ENCODE measurements at places on chromosomes 3 and 15.

DNA sequence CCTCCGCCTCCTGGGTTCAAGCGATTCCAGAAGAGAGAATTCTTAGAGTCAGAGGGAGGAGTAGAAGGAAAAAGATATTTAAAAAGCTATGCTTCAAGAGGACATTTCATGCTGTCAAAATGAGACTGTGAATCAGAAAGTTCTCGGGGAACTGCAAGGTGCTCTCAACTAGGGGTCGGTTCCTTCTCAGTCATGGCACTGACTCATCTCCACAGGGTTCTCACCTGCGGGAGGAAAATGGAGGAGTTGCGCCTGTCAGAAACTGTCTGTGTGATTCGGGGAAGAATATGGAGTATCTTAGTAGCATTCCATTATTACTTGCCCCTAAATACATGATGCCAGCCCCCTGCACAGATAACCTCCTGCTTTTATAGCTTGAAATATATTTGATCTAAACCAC lies 47.4 kb downstream of the APH1B start:
- no peak for DNase-seq

GRCh38 chr3:62793946-62794345 lies 81.3 kb downstream of the CADPS start:
- no peak for DNase-seq

DNA sequence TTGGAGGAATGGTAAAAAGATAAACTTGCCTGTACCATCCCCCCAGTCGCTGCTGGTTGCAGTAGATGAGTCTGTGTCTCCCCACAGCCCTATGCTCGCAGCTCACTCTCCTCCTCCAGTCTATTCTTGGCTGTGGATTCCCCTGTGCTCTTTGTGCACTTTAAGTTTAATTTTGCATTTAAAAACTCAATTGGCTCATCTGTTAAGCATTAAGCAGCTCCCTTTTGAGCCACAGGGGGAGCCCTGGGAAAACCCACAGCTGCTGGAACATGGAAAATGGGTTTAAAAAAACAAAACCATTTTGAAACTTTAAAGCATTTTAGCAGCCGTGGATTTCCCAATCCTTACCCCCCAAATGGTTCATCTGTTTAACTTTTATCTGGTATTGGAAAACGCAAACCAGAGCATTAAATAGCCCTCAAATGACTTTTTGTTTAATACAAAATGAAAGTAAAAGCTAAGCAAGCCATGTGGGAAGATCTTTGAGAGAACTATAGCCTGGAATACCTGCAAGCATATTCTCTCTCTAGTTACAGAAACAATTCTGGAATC lies 536.9 kb downstream of the ZIC1 start:
- DNase-seq: no peak

DNA sequence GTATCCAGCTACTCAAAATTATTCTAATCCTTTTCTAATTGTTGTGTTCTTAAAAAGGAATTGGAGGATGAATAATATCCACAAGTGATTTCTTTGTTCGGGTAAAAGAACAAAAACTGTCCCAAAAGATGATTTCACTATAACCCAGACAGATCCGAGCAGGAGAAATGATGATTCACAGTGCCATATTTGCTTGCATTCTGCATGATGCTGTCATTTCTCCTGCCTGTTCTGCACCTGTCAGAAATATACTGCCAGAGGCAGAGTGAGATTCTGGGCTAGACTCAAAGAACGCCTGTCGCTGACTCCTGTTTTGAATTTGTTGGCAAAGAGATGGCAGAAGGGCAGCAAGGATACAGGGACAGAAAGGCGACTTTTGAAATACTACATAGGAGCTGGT lies 34.7 kb upstream of the SLC24A5 start:
- no peak for DNase-seq

- DNase-seq: no peak
Measured at GRCh38 chr3:7733933-7734332, 767.7 kb upstream of the LMCD1 start.

DNA sequence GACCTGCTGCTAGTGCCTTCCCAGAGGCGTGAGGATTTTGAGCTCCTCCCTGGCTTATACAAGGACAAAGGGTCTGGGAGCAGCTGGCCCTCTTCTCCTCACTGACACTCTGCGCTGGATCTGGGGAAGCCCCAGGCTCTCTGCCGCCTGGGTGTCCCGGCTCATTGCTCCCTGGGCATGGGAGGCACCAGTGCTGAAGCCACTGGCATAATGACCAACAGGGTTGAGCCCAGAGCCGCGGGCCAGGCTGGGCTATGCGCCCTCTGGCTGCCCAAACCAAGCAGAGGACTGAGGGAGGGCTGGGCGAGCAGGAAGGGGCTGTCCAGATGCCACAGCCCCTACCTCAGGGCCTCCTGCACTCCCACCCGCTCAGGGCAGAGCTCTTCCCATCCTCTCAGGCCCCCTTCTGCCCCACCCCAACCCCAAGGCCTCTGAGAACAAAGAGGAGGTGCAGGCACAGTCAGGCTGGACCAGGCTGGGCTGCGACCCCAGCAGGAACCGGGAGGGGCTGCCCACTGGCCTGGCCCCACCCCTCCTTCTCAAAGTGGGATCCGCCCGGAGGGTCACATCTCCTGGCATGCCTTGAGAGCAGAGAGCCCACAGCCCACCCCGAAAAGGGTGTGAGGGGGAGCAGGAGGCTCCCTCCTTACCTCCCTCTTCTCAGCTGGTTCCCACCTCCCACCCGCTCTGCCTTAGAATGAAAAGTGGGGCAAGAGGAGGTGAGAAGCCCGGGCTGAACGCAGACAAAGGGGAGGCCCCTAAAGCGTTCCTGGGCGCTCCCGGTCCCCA lies 1.6 kb downstream of the LINGO1 start:
- DNase-seq: no peak

GRCh38 chr3:135532021-135532420 lies 433.5 kb upstream of the PPP2R3A start:
- no peak for DNase-seq

DNA sequence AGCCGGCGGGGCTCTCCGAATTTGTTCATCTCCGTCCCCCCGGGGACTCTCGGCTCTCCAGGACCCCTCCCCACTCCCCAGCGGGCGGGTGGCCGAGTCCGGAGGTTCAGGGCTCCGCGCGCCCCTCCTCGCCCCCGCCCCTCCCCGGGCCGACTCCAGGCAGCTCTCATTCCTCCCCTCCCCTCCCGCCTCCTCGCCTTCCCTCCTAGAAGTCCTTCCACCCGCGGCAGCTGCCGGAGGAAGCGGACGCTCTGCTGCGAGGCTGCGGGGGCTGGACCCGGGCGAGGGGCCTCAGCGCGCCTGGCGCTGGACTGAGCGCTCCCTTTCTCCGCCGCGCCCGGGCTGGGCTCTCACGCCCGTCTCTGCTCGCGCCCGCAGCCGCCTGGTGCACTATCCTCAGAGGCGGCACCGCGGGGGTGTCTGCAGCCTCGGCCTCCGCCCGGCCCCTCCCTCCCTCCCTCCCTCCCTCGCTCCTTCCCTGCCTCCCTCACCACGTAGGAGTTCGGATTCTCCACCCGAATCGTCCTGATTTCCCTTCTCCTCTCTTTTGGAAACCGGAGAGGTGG lies at the start of gene ROBO2:
TSS of gene ROBO2 (plus strand) at position 494 of the 566 bp plus-strand sequence. CDS start 687 bp downstream, outside the sequence.
- no peak for DNase-seq

- DNase-seq: no peak
Measured at GRCh38 chr15:100307241-100308212, 34.2 kb downstream of the ADAMTS17 start.

- no peak for DNase-seq
Measured at GRCh38 chr15:60441331-60441730, 37.6 kb downstream of the ICE2 start.

DNA sequence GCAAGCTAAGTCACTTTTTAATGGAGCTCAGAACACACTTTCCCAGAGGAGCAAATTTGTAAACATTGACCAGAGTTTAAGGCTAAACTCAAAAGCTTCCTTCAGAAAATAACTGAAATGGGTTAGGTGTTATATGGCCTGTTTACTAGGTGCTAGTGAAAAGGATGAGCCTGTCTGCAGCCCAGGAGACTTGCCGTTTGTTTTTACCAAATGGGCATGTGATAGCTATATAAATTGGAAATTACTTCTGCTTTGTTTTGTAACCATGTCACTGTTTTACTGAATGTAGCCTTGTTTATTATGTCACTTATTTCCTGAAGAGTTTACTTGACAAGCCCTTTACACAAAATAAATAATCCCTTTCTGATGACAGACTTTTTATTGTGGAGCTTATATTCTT lies 109.4 kb upstream of the THSD4 start:
- no peak for DNase-seq

DNA sequence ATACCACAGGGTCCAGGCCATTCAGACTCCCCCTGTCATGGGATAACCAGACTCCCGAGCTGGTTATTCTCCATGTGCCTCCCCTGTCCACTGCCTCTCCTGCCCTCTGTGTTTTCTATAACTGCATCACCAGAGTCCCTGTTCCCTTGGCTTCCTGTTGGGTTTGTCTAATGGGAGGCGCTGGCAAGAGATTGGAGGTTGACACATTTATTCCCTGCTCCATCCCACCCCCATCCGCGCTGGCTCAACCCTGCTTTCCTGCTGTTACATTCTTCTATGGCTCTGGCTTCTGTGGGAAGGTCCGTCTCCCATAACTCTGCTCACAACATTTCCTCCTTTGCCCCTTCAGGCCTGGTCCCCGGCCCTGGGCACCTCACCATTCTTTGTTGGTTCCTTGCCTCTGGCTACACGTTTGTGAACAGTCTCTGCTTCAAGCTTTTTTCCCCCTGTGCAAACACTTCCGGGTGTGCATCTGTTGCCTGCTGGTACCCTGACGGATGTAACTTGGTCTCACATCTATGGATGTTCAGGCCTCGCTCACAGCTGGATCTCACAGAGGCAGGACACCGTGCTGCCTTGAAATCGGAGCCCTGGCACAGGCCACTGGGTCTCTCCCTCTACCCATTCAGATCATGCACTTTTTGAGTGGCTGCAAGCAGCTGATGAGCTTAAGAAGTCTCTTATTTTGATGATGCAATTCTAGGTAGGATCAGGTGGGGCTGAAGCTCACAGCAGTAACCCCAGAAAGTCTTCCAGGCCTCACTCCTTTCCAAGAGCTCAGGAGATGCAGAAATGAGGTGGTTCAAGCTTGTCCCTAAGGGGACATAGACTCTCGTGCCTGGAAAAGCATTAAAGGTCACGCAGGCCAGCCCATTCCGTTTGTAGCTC lies 68.6 kb upstream of the ATP13A3 start:
- DNase-seq: no peak

GRCh38 chr3:111045564-111045963 lies 26.1 kb upstream of the NECTIN3 start:
- DNase-seq: no peak

- DNase-seq: no peak
Measured at GRCh38 chr3:188975600-188976314, 196.0 kb upstream of the TPRG1 start.

- DNase-seq: peak; percentile 66
Measured at GRCh38 chr15:75204340-75205063, 2.8 kb downstream of the C15orf39 start.

DNA sequence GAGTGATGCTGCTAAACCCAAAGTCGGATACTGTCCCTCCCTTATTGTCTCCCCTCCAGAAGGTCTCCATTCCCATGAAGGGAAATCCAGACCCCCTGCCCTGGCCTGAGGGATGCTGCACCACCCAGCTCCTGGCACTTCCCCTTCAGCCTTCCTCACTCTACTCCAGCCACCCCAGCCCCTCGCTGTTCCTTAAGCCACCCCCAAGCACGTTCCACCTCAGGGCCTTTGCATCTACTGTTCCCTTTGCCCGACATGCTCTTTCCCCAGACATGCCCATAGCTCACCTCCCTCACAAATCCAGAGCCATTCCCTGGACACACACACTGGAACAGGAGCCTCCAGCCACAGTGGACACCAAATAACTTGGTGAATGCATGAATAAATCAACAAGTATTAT lies 8.1 kb downstream of the WNT7A start:
- DNase-seq: no peak

DNA sequence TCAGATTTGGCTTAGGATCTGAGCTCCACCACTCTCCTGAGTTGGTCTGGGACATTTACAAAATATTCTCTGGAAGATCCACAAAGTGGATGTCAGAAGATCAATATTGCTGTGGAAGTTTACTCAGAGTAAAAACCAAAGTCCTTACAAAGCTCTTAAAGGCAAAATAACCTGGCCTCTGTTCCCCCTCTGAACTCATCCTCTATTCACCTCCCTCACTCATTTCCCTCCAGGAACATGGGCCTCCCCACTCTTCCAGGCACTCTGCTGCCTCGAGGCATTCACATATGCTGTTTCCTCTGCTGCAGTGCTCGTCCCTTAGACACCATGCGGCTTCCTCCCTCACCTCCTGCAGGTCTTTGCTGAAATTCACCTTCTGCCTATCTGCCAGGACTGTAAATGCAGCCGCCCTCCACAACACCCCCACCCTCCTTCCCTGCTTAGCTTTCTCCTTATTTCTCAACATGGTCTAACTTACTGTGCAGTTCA lies 19.1 kb upstream of the CCDC174 start:
- DNase-seq: no peak

- DNase-seq: no peak
Measured at GRCh38 chr15:74461847-74462511, 1.0 kb upstream of the UBL7 start.

DNA sequence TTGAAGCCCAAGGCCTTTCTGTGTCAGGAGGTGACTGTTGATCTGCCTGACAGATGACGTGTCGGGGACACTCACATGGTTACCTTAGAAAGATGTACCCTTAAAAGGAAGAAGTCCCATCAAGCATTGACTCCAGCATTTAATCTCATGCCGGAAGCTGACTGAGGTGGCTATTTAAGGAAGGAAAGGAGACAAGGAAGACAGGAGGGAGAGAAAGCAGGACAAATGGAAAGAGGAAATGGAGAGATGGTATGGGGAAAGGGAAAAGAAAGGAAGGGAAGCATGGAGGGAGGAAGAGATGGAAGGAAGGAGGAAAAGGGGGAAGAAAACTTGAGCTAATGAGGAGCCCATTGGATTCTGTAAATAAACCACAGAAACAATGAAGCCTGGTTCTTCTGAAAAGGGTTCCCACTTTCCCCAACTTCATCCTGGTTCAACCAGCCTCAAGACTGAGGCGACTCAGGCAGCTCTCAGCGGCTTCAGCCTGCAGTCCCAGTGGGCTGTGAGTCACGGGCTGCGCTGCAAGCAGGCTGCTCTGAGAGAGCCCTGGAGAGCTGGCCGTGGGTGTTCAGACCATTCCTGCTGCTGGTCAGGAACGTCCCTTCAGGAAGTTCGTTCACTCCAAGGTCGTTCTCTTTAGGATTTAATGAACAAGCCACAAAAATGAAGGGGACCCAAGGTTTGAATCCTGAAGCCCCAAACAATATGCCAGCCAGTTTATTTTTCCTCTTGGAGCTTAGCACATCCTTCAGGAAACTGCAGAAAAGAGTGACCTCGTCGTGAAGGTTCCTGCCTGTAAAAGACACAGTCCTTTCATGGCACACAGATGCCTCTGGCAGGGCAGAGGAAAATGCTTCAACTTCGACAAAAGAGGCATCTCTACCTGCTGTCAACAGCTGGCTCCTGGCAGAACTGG lies 69.6 kb upstream of the THBS1 start:
- DNase-seq: no peak

GRCh38 chr15:70190965-70191364 lies 93.2 kb upstream of the TLE3 start:
- no peak for DNase-seq

DNA sequence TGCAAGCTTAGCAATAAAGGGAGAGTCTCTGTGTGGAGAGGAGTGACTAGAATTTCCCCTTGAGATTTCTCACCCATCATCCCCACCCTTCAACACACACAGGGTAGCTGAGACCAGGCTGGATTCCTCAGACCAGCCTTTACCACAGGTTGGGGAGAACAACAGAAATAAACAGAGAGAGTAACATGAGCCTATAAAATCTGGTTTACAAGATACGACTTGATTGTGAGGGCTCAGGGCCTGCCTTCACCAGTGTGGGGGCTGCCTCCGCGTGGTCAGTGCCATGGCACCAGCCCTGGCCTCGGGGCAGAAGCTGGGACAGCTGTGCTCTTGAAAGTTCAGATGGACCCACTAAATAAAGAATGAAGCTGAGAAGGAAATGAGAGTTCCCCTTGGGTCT lies 14.6 kb upstream of the MAGEF1 start:
- no peak for DNase-seq
